ENCODE measurements at places on chromosomes 12 and 14.
A peak's percentile ranks its signal among the peaks of the same experiment; 100 is the strongest.

DNA sequence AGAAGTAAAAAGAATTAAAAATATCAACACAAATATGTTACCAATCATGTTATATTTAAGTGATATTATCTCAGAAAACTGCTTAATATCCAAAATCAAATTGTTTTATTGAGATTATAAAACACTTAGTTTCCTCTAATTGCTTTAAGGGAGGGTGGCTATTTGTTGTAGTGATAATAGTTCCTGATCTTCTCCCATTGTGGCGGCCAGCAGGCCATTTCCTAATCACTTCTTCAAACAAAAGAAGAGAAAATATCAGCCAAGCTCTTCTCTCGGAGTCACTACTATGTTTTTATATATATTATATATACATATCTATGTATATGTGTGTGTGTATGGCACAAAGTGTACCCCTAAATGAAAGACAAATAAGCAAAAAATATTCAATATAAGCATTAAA, 31.5 kb downstream of the ERO1A start:
- no peak for DNase-seq

GRCh38 chr12:97609957-97610356, 147.4 kb downstream of the RMST start:
- DNase-seq: no peak

DNA sequence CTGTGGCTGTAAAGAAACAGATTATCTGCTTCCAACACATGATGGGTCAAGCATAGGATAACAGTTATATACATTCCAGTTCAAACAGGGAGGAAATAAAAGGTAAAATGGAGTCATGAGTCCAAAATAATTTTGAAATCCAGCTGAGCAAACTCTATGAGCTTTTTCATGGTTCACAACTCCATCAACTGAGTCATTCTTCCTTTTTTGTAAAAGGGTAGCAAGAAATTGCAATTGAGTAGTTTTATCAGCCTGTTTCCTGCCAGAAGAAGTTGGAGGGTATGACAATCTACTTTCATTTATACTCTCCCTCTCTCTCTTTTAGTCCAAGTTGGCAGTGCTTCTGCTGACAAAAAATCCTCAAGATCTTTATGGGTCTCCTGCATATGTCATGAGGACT, 95.6 kb downstream of the CPNE8 start:
- DNase-seq: no peak

- DNase-seq: no peak
Measured at GRCh38 chr12:103244596-103244995, 251.2 kb downstream of the C12orf42 start.

- peak; percentile 17 for DNase-seq
Measured at GRCh38 chr12:93572712-93573551, 457 bp downstream of the SOCS2 start.

DNA sequence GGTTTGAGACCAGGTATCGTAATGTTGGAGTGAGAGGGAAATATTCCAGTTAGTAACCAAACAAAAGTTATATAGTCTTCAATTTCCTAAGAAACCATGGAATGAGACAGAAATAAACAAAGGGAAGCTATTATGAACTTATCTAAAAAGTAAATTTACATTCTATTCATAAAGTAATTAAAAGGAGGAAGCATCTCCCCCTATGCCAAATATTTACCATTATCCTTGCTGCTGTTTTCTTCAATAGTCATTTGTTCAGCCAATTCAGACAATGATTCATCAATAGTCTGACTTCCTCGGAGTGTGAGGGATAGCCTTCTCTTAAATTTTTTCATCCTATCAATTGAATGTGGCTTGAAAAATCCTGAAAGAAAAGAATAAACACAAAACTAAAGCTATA, 65.7 kb downstream of the CDK17 start:
- no peak for DNase-seq

- no peak for DNase-seq
Measured at GRCh38 chr12:129614221-129614885, 289.5 kb downstream of the TMEM132D start.
